ENCODE measurements at places on chromosomes 11 and 22. TPM values are rescaled to one million over a fixed set of nuclear protein-coding genes. Genes with fewer than 3 reads are reported as not detected.

DNA sequence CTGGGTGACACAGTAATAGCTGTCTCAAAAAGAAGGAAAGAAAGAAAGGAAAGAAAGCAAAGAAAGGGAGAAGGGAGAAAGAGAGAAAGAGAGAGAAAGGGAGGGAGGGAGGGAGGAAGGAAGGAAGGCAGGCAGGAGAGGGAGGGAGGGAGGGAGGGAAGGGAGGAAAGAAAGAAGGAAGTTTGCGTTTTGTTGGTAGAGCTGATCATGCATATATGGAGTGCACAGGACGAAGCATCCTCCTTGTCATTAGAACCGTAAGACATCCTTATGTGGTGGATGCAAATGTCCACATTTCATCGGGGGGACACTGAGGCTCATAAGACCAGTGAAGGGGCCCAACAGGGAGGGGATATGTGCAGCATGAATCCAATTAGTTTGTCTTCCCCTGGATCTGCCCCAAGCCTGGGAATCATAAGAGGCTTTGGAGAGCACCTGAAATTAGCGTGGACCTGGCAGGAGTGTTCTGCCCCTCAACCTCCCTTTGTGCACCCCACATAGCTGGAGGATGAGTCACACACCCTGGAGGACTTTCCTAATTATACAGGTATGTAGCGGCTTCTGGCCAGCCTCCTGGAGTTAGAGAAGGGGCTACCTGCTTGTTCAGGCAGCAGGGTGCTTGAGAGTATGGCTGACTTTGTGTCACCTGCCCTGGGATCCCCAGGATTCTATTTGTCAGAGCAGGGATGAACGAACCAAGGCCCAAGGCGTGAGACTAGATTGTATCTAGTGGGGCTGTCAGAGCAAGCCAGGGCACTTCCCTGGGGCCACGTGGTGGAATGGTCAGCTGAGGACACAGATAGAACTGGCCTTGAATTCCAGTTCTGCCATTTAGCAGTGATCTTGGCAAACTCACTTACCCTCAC, 119.7 kb upstream of the CD82 start:
- peak; percentile 71 for DNase-seq

DNA sequence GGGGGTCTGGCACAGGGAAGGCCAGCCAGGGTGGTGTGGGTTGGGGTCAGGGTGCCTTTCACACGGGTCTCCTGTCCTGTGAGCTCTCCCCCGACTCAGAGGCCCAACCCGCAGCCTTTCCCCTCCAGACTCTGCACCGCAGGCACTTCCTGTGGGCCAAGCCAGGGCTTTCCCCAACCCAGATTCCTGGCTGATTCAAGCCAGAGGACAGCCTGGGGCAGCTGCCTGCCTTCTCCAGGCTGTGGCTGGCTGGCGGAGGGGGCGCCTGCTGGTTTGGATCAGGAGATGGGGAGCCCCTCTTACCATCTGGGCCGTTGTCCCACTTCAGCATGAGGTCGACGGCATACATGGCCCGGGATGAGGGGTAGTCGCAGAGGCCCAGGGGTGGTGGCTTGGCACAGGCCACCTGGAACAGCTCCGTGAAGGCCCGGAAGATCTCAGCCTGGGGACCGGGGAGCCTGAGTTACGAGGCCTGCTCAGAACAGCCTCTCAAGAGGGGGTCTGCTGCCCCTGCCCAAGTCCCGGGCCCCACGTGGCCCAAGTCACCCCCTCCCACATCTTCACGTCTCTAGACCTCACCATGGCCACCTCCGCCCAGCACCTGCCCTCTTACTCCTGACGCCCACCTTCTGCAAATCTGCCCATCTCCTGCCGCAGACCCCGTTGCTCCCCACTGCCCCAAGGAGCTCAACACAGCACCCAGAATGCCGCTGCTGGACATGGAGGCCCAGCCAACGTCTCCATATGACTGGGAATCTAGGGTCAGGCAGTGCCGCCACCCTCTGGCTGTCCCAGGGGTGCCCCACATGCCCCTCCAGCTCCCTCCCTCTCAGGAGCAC, 17.3 kb downstream of the TSPO start:
- no peak for DNase-seq

Gene DTX4
- 60.8 TPM for total RNA-seq

Gene OR51T1
- total RNA-seq, result not detected

- no peak for DNase-seq
Measured at GRCh38 chr22:32574411-32574810, 99.8 kb downstream of the FBXO7 start.

Gene P2RX6
- 1.2 TPM for total RNA-seq

Gene SULT4A1
- 1.7 TPM for total RNA-seq

Gene NTM
- total RNA-seq, result 2.9 TPM

DNA sequence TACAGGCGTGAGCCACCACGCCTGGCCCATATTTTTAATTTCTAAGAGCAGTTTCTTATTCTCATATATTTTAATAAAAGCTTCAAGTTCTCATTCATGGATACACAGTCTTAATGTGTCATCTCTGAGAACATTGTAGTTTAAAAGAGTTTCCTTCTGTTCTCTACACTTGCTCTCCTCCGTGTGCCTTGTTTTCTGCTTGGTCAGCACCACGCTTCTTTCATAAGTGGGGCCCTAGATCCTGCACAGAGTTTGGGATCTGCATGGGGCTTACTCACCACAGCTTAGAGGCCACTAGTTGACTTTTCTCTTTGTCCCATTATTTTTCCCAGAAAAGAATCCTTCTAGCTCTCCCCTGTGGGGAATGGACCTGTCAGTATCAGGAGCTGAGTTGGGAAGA, 58.8 kb downstream of the PPP6R2 start:
- DNase-seq, result no peak

All from mesenteric fat pad (tissue), 1 donor.